ENCODE measurements at places on chromosomes 3 and 15. TPM values are rescaled to one million over a fixed set of nuclear protein-coding genes. Genes with fewer than 3 reads are reported as not detected.

DNA sequence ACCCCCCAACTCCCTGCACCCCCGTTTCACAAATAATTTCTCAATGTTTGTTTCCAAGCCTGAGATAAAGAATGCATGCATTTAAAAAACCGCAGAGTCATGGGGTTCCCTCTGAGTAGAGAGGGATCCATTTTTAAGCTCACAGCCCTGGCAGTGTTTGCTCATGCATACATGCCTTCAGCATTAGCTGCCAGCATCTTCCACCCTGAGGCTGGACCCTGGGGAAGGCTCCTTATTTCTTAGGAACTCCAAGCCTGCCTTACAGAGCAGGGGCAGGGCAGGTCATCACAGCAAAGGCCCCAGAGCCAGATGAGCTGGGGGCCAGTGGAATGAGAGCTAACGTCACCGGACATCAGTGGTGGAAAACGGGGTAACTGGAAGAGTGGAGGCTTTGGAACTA, 31.3 kb downstream of the TLE3 start:
- DNase-seq = no peak

GRCh38 chr3:155218462-155218861, 75.0 kb downstream of the STRIT1 start:
- no peak for DNase-seq

GRCh38 chr15:39135989-39136388, 444.9 kb upstream of the THBS1 start:
- DNase-seq = no peak

DNA sequence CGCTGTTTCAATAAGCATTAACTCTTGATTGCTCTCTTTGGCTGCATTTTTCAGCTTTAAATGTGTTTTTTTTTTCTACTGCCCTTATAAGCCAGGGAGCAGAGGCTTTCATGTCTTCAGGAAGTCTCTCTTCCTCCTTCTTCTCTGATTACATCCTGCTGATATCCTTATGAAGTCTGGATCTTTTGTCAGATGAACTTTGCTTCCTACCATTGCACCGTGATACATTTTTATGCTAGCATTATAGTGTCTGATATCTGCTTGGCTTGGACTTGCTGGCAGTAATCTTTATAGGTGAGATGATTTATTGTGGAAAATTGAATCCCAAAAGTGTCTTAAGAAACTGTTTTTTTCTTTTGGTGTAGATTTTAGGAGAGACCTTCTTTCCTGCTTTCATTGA, 160.4 kb upstream of the CFAP20DC start:
- DNase-seq = no peak

DNA sequence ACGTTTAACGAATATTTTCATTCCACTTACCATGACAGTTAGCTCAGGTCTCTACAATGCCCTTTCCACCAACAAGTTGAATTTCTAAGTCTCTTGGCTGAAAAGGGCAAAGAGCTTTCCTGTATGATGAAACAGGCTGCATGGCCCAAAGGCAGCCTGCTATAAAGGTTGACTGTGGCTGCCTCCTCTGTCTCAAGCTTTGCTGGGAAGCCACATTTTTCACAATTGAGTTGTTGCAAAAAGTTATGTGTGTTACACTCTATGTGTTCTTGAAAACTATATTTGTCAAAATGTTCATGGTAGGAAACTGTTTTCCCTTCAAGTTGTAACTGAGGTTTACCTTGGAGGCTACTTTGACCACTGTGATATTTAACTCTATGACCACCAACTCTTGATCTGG, 49.5 kb downstream of the DZIP1L start:
- DNase-seq = no peak

DNA sequence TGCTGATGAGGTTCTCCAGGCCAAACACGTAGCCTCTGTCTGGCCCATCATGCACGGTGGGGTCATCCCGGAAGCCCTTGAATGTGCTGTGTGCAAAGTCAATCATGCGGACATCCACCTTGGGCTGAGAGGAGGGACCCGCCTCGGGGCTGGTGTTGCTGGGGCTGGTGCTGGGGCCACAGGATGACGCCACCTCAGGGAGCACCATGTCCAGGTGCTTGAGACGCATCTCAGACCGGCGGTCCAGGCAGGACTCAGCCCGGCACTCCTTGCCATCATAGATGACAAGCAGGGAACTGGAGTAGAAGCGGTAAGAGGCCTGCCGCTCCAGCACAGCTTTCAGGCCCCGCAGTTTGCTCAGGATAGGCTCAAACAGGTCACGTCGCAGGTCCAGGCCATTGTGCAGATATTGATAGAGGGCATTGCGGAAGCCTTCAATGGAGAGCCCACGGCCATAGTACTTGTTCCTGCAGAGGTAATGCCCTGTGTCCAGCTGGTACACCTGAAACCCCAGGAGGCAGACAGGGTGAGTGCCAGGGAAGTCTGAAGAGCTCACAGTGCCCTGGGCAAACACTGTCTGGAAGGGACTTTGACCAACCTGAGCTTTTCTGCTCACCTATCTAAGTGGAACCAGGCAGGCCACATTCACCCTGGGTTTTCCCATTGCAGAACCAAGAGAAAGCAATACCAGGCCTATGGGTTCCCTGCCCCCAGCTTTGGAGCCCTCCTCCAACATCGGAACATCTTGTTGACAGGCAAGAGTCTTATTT, 3.6 kb upstream of the GMPPB start:
- no peak for DNase-seq

- DNase-seq = no peak
Measured at GRCh38 chr15:44137750-44138149, 57.3 kb downstream of the FRMD5 start.

- DNase-seq = no peak
Measured at GRCh38 chr15:76865548-76865991, 39.6 kb downstream of the SCAPER start.

DNA sequence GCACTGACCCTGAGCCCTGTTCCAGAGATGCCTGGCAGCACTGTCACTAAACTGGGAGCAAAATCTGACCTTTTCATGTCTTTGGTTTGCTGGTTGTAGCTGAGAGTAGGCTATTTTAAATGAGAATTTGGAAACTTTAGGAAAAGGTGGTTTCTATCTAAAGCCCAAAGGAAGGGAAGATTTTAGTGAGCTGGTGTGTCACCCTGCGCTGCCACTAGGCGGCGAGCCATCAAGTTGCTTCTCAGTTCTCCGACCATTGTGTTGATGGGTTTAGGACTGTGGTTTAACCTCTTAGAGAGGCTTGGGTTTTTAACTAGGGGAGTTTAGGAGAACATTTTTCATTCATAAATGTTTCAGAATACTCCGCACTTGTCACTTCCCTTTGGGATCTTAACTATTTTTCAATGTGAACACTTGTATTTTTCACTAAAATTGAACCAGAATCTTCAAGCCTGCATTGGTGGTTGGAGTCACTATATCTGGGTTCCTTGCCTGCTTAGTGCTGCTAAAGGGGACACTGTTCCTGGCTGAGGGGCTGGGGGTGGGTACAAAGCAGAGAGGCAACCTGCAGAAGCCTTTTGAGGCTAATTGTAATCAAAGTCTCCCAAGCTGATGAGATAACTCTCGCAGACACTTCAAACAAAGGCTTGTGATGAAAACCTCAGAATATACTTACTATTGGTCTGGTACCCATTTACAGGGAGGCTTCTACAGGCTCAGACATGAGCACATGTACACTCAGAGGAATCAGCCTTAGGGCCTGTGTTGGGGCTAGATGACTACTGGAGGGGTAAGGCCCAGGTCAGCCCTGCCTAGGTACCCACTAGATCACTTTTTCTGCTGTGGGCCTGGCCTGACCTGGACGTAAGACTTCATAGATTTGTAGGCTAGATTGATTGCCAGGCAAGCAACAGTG, 16.8 kb downstream of the EXOSC7 start:
- no peak for DNase-seq

GRCh38 chr3:140686128-140686527, 8.3 kb downstream of the TRIM42 start:
- DNase-seq = no peak

DNA sequence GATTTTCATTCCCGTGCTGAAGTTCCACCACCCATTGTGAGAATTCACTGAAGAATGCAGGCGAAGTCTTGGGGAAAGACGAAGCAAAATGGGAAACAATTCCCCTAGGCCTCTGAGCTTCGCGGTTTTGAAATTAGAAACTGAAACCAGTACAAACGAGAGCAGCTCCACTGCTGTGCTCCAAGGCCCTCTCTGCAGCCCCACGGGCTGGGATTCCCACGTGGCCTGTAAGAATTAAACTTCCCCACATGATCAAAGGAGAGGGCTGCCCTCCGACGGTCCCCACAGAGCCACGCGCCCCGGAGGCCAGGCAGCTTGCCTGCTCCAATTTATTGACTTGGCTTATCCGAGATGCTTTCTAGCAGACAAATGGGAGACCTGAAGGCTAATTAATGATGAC, 144.0 kb downstream of the GREM1 start:
- DNase-seq = no peak

IQCH gene
- 2.1 TPM for total RNA-seq

ALCAM gene
- 43.9 TPM for total RNA-seq

PIF1 gene
- total RNA-seq = 6.0 TPM

SQOR gene
- 29.4 TPM for total RNA-seq

TNFSF10 gene
- 40.3 TPM for total RNA-seq

KNL1 gene
- total RNA-seq = 2.3 TPM

GMNC gene
- 0.26 TPM for total RNA-seq
